ENCODE measurements at places on chromosomes 1 and 21.

- DNase-seq = no peak
Observed at GRCh38 chr1:239816081-239816782, 275.5 kb upstream of the FMN2 start.

DNA sequence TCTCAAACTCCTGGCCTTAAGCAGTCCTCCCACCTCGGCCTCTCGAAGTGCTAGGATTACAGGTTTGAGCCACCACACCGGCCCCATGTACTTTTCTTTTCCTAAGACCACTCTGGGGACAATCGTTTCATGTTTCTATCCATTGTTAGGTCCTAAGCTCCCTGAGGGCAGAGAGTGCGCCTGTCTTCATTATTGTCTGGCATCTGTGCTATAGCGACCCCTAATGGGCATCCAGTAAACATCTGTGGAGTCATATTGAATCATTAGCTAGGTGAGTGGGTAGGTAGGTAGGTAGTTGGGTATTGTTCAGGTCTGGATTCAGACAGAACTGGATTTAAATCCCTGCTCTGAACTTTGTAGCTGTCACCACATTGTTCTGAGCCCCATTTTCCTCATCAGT, 66.1 kb downstream of the TMEM53 start:
- no peak for DNase-seq

GRCh38 chr1:72892461-72892860, 610.1 kb upstream of the NEGR1 start:
- DNase-seq = no peak

DNA sequence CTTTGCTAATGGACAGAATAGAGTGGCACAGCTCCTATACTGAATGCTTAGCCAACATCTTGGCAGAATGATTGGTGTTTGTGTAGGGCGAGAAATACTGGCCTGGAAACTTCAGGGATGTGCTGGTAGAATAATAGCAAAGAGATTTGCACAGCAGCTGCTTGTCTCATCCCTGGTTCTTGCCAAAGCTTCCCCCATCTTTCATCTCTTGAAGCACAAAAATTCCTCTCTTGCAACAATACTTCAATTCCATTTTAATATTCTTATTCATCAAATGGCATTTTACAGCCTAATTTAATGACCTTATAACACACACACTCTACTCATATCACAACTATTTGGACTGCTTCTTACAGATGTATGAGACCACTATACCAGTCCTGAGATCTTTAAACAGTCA, 37.7 kb downstream of the LHX8 start:
- DNase-seq = no peak

GRCh38 chr1:211548321-211549091, 30.5 kb downstream of the SLC30A1 start:
- no peak for DNase-seq

DNA sequence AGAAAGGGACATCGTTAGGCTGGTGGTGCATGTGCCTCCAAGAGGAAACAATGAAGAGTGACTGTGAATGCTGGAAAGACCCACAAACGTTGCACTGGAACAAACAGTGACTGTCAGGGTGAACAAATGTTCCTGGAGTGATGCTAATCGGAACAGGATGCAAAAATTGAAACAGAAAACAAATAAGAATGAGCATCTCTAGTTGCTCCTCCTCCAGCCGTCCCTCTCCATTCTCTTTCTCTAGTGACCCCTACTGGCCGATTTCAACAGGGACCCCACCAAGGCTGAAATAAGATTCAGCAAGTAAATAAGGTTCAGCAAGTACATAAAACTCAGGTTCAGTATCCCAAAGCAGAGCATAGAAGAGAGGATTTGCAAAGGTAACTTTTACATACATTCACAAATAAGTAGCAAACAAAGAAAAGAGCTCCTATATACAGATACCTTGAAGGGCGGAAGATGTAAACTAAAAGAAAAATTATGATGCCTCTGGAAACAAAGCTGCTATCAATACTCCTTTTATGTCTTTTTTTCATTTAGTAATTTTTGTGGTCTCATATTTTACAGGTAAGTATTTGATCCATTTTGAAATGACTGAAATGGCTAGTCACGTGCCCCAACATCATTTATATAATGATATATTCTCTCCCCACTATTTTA, 836.1 kb upstream of the ADAMTS5 start:
- no peak for DNase-seq

DNA sequence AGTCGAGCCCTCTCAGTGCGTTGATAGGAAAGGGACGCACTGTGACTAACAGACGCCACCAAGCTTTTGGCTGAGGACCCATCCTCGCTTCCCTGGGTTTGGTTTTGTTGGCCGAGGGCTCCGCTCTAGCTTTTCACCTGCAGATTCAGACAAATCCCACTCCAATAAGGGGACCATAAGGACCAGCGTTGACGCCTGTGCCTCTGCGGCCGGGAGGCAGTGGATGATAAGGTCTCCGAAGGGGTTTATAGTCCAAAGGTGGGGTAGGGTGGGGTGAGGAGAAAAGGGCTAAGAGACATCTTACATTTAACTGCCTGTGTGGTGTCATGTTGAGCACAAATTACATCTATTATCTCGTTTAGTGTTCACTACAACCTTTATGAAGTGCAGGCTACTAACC, 760 bp downstream of the PEX14 start:
- no peak for DNase-seq

GRCh38 chr21:31255896-31256295, 88.2 kb downstream of the TIAM1 start:
- DNase-seq = no peak

- DNase-seq = no peak
Observed at GRCh38 chr1:227941509-227942020, 6.2 kb downstream of the WNT9A start.

DNA sequence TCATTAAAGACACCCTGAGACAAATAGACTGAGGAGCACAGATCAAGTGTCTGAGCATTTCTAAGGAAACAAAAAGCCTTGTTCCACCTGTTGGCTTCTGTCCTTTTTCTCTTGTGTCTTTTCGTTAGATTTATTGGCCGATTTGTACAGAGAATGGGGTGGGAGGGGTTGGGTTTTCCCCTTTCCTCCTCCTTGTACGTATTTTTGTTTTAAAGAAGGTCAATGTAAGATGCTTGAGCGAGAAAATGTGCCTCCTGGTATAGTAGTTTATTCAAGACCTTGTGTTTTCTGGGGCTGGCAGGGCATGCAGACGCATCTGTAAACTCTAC, 1.2 kb downstream of the BCL9 start:
- no peak for DNase-seq

GRCh38 chr1:3345792-3346191, 108.7 kb upstream of the ARHGEF16 start:
- DNase-seq = no peak

GRCh38 chr21:38903690-38904139, 98.0 kb downstream of the ETS2 start:
- DNase-seq = no peak

GRCh38 chr1:174968750-174969244, 30.9 kb upstream of the CACYBP start:
- no peak for DNase-seq

- no peak for DNase-seq
Observed at GRCh38 chr1:68173283-68173935, 58.9 kb downstream of the WLS start.

DNA sequence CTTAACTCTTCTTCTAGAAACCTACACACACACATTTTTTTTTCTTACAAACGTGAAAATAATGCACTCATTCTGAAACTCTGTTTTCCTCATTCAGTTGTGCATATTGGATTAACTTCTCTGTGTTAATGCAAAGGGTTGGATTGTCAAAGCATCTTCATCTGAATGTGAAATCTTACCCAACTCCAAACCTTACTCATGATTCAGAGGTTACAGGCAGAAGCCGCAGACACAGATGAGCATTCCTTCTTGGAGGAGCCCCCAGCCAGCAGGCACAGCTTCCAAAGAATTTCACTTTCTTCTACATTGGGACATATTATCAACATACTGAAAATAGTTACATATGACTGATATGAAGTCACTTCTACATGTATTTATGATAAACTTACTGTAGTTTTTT, 15.7 kb downstream of the PATJ start:
- no peak for DNase-seq

- no peak for DNase-seq
Observed at GRCh38 chr1:226660410-226661182, 78.5 kb downstream of the ITPKB start.

DNA sequence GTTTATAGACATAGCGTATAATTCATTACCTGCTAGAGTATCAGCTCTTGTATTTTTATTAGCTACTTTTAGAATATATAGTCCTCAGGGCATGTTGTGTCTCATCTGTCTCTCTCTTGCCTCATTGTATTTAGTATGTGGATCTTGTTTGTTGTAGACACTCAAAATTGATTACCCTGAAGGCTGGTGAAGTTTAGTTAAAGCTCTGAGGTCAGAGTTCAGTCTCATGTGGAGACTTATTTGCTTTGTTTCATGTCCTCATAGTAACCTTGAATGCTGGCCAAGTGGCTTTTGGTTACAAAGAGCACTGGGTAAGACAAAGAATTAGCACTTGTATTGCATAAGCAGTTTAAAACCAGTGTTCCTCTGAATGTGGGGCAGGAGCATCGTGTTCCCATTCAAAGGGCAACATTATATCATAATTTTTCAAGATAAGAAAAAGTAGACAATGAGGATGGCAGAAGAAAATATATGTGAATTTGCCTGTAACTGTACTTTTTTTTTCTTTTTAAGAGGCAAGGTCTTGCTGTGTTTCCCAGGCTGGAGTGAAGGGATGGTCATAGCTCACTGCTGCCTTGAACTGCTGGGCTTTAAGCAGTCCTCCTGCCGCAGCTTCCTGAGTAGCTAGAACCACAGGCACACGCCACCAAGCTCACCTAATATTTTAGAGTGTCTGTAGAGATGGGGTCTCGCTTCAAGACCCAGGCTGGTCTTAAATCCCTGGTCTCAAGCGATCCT, 17.4 kb downstream of the CNST start:
- DNase-seq = no peak

DNA sequence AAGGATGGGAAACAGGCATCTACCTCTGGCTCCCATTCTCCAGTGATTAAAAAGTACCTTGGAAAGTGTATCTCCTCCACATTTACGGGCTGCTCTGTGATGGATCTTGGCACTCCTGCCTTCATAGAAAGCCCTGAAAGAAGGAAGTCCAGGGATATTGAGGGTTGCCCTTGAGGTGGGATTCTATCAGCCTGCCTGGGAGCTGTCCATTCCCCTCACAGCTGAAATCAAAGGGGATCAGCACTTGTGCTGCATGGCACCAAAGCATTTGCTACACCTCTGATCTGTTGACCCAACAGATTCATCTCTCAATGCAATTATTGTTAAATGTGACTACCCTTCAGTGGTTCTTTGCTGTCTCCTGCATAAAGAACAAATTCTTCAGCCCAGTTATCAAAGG, 442.0 kb upstream of the RUNX1 start:
- no peak for DNase-seq

DNA sequence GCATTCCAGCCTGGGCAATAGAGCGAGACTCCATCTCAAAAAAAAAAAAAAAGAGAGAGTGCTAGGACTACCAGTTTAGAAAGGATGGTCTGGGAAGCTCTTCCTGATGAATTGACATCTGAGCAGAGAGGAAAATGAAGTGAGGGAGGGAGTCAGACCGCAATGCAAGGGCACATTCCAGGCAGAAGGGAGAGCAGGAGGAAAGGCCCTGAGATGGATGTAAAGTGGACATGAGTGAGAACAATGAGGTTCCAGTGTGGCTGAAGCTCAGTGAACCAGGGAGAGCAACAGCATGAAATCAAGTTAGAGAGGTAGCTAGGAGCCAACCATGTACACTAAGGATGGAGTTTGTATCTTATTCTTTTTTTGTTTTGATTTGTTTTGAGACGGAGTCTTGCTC, 55.9 kb upstream of the SPOCD1 start:
- no peak for DNase-seq

DNA sequence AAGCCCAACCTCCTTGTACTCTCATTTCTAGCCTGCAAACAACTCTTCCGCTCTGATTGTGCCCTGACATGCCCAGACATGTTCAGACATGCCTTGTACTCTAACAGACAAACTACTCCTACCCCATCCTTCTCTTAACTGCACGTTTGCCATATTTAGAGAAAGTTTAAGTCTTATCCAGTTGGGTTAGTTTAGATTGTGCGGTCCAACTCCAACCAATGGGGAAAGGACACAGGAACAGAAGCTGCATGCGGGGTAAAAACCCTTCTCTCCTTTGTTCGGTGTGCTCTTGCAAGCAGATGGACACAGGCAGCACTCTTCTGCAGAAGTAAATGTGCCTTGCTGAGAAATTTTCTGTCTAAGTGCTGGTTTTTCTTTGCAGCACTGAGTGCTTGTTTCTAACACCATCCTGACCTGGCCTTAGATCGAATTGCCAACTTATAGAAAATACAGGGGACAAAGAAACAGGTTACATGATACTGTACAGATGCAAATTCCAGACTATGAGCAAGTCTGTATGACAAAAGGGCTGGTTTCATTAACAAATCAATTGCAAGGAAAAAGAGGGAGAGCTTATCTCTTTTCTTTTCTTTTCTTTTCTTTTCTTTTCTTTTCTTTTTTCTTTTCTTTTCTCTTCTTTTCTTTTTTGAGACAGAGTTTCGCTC, 35.8 kb upstream of the IFNGR2 start:
- DNase-seq = no peak

DNA sequence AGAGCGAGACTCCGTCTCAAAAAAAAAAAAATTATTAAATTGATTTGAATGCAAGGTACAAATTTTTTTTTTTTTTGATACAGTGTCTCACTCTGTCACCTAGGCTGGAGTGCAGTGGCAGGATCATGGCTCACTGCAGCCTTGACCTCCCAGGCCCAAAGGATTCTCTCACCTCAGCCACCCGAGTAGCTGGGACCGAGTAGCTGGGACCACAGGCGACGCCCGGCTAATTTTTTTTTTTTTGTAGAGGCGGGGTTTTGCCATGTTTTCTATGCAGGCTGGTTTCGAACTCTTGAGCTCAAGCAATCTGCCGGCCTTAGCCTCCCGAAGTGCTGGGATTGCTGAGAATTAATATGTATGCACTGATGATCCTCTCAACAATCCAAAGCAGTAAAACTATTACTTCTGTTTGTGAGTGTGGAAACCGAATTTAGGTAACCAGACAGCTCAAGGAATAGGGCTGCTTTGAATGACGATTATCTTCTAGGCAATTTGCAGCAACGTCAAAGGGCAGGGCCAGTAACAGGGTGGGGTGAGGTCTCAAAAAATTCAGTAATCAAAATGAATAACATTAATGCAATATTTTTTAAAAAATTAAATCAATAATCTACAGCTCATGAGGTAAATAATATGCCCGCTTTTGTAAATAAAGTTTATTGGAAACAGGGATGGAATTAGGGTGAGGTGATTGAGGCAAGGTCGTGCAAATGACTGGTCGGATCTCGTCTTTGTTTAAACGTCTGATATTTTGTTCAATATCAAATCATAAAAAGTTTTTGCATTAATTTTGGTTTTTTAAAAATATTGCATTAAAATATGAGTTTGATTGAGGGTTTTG, 1.2 kb downstream of the CLSPN start:
- DNase-seq = no peak

GRCh38 chr1:201022493-201022819, 1.1 kb downstream of the KIF21B start:
- no peak for DNase-seq

GRCh38 chr21:36478207-36478701, 1.7 kb downstream of the CLDN14 start:
- no peak for DNase-seq
